Activated T-helper 17 cell treated with anti-CD3 and anti-CD28 coated beads, Interleukin-2, amount 50 U/mL, for 72 hours (primary cell): ENCODE measurements at places on chromosomes 5 and 9. TPM values are rescaled to one million over a fixed set of nuclear protein-coding genes. Genes with fewer than 3 reads are reported as not detected.

The ECSCR gene
- total RNA-seq = 3.3 TPM

DNA sequence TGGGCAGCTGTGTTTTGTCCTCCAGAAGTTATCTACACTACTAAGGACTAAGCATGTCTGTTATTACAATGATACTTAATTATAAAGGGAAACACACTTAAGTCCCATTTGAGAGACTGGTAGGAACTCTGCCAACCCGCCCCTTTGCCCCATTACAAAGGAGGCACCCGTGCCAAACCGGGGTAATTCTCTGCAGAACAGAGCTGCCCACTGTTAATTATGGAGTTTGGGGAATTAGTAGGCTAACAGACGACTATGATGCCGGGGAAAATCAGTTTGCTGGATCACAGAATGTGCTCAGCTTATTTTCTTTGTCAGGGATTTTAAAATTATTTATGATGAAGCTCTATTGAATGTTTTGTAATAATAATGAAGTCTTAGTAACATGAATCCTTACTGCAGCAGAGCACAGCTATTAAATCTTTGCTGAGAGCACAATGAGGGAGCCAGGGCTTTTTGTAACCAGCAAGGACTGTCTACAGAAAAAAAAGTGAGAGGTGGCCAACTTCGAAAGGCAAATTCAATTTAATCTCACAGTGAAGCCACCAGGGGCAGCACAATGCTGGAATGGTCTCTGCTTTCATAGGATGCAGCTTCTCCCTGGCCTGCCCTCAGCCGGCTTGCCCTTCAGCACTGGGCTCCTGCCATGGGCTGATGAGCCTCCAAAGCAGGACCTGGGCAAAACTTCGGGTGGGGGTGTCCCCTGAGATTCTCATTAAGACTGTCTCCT lies 134.5 kb downstream of the GNAQ start:
- ATAC-seq = no peak

GRCh38 chr5:92769978-92770377 lies 811.0 kb downstream of the NR2F1-AS1 start:
- ATAC-seq = no peak

GRCh38 chr5:102754767-102755431 lies at the start of gene PAM:
Gene PAM, plus strand, starts transcription at chr5:102755305. Its CDS starts 110,891 bp downstream, at chr5:102866196.
- ATAC-seq = peak; percentile 73
